T-helper 9 cell (primary cell): ENCODE measurements at places on chromosomes 5 and 9.

- no peak for DNase-seq
Measured at GRCh38 chr5:157965040-157965678, 106.2 kb upstream of the CLINT1 start.

GRCh38 chr5:64566310-64566916 is 60.6 kb downstream of the RGS7BP start:
- DNase-seq, result no peak

DNA sequence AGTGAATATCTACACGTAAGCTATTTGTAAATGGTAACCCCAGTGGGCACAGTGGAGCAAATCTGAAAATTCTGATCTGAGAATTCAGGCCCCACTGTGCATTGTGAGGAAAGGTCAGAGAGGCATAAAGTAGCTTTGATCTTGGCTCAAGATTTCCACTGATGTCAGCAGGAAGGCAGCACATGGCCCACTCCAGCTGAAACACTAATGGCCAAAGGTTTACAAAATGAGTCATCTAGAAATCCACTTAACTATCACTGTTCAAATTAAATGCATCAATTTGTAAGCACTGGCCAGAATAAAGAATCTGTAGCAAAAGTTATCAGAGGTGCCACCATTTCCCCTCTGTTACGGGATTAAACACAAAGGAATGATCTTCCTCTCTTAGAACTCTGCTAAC is 191.6 kb downstream of the C9orf152 start:
- no peak for DNase-seq

DNA sequence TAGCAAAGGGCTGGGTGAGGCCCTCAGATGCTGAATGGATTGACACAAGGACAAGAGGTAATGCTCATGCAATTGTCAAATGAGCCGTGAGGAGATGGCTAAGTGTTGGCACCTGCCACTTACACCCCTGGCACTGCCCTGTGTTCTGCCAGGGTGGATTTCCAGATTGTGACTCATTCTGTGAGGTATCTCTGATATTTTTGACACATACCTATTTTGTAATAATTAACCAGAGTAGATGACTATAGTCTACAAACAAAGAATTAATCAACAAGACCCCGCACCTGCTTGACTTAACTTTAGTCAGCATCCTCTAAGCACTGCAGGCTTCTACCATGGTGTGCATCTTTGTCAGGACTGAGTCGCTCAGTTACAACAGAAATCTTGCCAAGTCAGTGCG is 200.8 kb downstream of the DIRAS2 start:
- no peak for DNase-seq

- no peak for DNase-seq
Measured at GRCh38 chr5:76274571-76274970, 128.5 kb upstream of the IQGAP2 start.

GRCh38 chr9:123484130-123484529 is 128.1 kb downstream of the CRB2 start:
- DNase-seq, result no peak

DNA sequence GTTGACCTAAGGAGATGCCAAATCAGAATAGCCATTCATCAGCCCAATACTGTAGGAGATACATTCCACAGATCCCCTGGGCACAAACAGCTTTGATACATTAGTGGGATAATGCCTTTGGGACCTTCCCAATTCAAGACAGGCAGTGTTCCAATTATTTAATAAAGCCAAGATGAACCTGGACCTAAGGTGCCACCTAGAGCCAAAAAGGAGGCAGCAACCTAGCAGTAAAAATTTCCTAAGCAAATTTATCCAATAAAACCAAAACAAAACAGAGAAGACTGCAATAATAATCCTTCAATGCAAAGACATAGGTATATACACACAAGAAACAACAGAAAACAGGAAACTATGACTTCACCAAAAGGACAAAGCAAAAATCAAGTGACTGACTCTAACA is 253.0 kb downstream of the HINT1 start:
- no peak for DNase-seq

DNA sequence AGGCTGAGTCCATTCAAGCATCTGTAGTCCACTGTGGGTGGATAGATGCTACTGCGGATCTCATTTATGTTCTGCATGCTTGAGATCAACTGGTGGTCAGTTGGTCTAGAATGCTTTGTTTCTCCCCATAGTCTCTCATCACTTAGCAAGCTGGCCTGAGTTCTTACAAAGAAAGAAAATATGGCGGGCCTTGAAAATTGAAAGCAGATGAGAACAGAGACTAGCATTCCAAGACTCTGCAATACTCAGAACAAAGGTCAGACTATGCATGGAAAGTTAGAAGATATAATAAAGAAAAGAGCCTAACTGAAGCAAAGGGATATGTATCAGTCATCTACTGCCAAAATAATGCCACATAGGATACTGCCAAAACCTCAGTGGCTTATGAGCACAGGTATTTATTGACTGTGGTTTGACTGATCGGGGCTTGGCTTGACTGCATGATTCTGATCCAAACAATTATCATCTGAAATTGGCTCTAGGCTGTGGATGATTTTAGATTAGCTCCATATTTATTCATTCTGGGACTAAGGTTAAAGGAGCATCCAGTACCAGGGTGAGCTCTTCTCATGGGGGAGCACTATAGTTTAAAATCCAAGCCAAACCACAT is 258.9 kb downstream of the TAF11L14 start:
- no peak for DNase-seq

- DNase-seq, result no peak
Measured at GRCh38 chr5:1509346-1510085, 14.2 kb downstream of the LPCAT1 start.

GRCh38 chr9:124940521-124940893 is 376 bp downstream of the GOLGA1 start:
- DNase-seq, result no peak

DNA sequence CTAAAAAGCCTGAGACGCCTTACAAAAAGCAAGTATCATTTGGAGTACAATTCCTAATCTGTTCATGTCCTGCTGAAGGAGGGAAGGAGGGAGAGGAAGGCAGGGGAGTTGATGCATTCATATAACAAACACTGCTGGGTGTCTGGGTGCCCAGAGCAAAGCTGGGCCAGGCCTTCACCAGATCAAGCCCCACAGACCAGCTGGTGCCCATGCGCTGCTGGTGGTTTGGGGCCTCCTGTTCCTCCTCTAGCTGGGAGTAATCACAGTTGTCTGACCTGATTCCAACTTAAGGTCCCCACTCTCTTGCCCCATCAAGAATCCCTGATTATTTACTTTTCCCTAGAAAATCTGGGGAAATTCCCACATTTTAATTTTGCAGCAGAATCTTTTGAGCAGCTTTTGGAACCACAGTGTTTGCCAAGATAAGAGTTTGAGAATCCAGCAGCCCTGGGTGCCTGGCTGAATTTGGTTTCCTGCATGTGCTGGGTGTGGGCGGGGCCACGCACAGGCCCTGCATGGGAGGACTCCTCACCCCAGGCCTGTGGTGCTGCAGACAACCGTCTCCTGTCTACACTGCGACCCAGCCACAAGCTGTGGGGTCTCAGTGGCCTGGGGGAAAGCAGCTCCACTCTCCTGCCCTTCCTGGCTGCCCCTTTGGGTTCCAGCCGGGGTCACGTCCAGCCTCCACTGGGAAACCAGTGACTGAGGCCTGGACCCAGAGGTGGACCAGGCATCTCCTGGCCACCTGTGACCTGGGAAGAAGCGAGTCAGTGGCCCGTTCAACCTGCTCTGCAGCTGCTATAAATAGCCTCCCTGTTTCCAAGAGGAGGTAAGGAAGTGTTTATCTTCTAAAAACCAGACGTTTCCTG is 47.5 kb downstream of the NEURL1B start:
- DNase-seq, result no peak

- DNase-seq, result no peak
Measured at GRCh38 chr9:130301483-130302286, 36.1 kb downstream of the HMCN2 start.

DNA sequence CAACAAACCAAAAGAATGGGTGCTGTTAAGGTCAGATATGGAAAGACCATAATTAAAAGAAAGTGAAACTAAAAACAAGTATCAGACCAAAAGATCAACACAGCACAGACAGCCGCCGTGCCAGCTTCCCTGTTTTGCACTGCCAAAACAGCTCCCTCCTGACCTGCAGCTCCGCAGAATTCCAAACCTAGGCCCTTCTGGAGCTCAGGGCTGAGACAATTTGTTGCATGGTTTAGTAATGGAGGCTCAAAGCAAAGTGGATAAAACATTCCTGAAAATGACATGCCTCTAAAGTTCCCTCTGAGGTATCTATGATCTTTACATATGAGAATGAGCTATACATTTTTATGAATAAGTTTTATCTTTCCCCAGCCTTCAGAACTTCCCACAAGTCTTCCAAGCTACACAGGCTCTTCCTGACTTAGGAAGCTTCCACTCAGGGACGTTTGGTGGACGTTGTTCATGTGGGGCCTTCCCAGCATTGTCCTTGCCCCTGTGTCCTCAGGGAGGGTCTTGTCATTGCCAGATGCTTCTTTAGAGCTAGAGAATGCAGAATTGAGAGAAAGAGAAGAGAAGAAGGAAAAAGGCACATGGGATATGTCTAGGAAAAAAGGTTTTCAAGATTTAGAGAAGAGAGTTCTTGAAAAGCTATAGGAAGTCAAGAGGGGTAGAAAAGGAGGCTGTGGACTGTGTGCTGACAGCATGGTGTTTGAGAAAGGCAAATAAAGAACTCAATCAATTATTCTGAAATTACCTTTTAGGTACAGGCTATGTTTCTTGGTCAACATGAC is 28.4 kb upstream of the SSBP2 start:
- DNase-seq, result peak; percentile 7

DNA sequence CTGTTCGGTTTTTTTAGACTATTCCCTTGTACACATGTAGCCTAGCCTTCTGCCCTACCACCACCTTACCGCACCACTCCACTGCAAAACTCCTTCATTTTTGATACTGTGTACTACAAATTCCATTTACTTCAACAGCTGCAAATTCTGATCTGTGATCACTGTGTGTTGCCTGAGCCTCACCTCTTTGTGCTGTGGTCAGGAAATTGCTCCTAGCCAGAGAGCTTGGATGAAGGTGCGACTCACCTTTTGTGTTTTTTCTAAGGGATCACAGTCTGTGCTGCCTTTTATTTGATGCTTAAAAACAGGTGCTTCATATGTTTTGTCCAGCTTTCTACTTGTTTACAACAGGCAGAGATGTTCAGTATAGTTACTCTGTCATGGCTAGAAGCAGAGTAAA is 31.5 kb downstream of the CSNK1G3 start:
- DNase-seq, result no peak

DNA sequence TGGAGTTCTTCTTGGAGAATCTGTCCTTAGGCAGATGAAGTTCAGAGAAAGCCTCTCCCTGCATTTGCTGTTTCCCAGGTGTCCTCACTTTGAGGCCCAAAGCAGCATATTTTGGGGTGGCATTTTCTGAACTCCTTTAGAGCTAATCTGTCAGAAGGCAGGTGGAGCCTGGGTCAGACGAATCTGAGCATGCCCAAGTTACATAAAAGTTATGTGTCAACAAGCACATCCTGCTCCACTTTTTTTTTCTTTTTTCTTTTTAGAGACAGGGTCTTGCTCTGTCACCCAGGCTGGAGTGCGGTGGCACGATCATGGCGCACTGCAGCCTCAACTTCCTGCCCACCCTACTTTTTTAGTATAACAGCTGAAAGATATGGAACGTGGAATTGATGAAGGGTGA is 41.3 kb upstream of the HSPA9 start:
- no peak for DNase-seq
